Small intestine (tissue), 16 donors: ENCODE measurements at places on chromosomes 12 and 14. TPM values are rescaled to one million over a fixed set of nuclear protein-coding genes. Genes with fewer than 3 reads are reported as not detected.

- DNase-seq: no peak
- no peak overlapping the region for H3K4me3 ChIP-seq
- H3K27ac ChIP-seq: peak overlapping the region; percentile 81
Measured at GRCh38 chr12:111886662-111887545, 44.9 kb downstream of the MAPKAPK5 start.

- H3K4me1 ChIP-seq: no peaks in the 10 kb centered on the region
- DNase-seq: peak; percentile 72
- no peak overlapping the region for H3K4me3 ChIP-seq
- H3K27me3 ChIP-seq: no peaks in the 10 kb centered on the region
- no peak overlapping the region for H3K27ac ChIP-seq
Measured at GRCh38 chr12:93979189-93979588, 169.2 kb upstream of the PLXNC1 start.

The KRT86 gene
- polyA plus RNA-seq: 0.84 TPM

- no peak overlapping the region for H3K27ac ChIP-seq
- no peaks in the 10 kb centered on the region for H3K4me1 ChIP-seq
- H3K27me3 ChIP-seq: no peaks in the 10 kb centered on the region
- no peaks in the 10 kb centered on the region for H3K36me3 ChIP-seq
Measured at GRCh38 chr12:119354172-119354571, 19.6 kb downstream of the CCDC60 start.

DNA sequence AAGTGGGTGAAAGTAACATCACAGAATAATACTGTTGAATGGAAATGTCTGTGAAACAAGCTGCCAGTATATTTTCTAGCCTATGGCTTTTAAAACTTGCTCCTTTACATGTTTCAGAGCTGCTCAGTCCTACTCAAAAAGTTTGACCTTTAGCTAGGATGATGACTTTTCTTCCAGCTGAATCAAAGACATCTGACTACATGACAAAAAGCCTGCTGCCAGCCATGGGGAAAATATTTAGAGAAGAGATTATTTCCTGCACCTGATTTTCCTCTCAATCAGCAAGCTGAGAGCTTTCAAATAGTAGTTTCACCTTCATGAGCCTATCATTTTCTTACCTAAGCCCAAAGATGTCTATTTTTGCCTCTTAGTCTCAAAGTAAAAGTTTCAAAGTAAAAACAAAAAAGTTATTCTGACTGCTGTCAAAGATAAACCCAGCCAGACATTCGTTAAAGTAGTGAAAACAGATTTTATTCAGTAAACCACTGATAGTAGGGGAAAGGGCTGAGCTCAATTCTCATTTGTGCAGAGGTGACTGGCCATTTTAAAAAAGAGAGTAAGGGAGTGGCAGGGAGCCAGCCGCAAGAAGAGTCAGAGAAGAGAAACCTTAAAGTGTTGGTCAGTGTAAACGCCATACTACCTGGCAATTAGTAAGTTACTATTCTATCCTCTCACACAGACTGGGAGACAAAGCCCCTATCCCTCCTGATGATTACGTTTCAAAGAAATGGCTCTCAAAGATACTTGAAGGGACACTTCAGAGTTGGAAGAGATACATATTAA, 2.2 kb downstream of the ATP6V1D start:
- H3K27me3 ChIP-seq: no peaks in the 10 kb centered on the region
- no peaks in the 10 kb centered on the region for H3K36me3 ChIP-seq
- no peak overlapping the region for H3K27ac ChIP-seq
- H3K4me3 ChIP-seq: no peak overlapping the region
- DNase-seq: no peak

The SIX1 gene
- polyA plus RNA-seq: 0.18 TPM

The HOXC10 gene
- polyA plus RNA-seq: not detected

The KRT74 gene
- polyA plus RNA-seq: 0.27 TPM

- no peaks in the 10 kb centered on the region for H3K4me1 ChIP-seq
- no peaks in the 10 kb centered on the region for H3K27me3 ChIP-seq
- H3K4me3 ChIP-seq: no peak overlapping the region
- no peak for DNase-seq
- no peaks in the 10 kb centered on the region for H3K36me3 ChIP-seq
Measured at GRCh38 chr12:49328816-49329215, 5.8 kb downstream of the TROAP start.

GRCh38 chr14:92259613-92260357, 63.2 kb upstream of the SLC24A4 start:
- DNase-seq: no peak
- no peaks in the 10 kb centered on the region for H3K36me3 ChIP-seq
- H3K4me3 ChIP-seq: no peak overlapping the region
- no peak overlapping the region for H3K27ac ChIP-seq
- H3K4me1 ChIP-seq: no peaks in the 10 kb centered on the region

GRCh38 chr12:98227162-98227561, 288.2 kb upstream of the TMPO start:
- no peak overlapping the region for H3K27ac ChIP-seq
- H3K4me1 ChIP-seq: peaks cover 5% of the 10 kb centered on the region
- no peak overlapping the region for H3K4me3 ChIP-seq
- no peaks in the 10 kb centered on the region for H3K27me3 ChIP-seq
- H3K36me3 ChIP-seq: no peaks in the 10 kb centered on the region
- peak; percentile 76 for DNase-seq

DNA sequence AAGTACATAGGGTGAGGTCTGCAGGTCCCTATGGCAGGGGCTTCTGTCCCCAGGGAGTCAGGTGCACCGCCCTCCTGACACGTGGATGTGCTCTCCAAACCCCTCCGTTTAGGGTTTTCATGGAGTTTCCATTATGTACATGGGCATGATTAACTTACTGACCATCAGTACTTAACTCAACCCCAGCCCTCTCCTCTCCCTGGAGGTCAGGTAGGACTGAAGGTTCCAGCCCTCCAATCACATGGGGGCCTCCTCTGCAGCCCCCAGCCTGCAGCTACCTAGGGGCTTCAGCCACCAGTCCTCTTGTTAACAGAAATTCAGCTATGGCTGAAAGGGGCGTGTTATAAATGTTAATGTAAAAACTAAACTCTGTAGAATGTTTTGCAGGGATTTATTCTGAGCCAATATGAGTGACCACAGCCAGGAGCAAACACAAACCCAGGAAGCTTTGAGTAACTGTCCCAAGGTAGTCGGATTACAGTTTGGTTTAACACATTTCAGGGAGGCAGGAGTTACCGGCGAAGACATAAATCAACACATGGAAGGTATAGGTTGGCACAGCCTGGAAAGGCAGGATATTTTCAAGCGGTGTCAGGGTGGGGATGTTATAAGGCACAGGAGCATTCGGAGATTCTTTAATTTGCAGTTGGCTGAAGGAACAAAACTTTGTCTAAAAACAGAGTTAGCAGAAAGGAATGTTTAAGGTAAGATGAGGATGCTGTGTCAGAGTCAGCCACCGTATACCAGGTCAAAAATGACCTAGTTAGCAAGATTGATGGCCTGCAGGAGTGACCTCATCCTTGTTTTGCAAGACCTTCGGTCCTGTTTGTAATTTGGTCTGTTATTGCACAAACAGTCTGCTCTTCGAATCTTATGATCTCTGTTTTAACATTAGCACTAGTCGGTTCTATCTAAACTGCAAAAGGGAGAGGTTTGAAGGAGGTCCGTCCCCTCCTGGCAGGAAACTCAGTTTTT, 75.2 kb downstream of the TNFAIP2 start:
- no peaks in the 10 kb centered on the region for H3K4me1 ChIP-seq
- DNase-seq: peak; percentile 61
- H3K36me3 ChIP-seq: no peaks in the 10 kb centered on the region
- no peak overlapping the region for H3K4me3 ChIP-seq
- H3K27me3 ChIP-seq: no peaks in the 10 kb centered on the region

DNA sequence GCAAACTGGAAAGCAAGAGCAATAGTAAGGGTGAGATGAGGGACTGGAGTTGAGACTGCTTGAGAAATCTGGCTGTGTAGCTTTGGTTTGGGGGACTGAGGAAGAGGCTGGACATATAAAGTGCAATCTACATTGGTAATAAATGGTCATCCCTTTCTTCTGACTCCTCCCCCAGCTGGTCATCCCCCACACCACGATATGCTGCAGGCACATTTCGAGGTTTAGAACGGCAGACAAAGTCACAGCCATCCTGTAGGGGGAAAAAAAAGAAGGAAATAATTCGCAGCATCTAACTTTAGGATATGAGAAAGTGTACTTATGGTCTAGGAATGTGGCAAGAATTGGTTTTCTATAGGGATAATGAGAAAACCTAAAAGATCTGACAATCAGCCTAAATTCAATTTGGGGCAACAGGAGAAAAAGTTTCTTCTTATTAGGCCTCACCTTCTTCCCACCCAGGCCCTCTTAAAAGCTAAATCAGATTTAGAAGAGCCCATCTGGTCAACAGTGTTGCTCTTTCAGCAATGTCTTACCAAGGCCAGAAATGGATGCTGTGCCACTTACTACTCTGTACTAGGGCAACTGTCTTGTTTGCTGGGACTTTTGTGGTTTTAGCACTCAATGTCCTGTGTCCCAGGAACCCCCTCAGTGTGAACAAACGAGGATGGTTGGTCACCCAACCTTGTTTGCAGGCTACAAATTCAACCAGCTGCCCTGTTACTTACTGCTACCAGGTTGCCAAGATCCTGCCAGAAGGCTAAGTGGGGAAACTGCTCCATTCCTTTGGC, 7.6 kb downstream of the M6PR start:
- H3K36me3 ChIP-seq: peaks cover 7% of the 10 kb centered on the region
- no peak overlapping the region for H3K27ac ChIP-seq
- H3K4me3 ChIP-seq: no peak overlapping the region
- no peaks in the 10 kb centered on the region for H3K4me1 ChIP-seq

DNA sequence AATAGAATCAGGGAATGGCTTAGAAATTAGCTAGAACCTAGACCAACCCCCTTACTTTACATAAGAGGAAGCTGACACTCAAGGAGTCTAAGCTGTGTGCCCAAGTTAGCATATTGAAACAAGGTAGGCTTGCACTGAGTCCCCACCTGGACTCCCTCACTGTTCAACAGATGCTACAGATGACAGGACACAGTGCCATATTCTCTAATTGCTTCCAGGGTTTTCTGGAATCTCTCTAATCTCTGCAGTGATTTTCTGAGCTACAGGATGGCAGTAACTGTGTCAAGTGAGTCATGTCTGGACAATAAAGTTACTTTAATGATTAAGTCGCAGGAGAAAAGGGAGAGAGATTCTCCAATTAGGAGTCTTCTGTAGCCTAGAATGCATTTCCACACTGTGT, 35.8 kb downstream of the AKAP6 start:
- peak; percentile 35 for DNase-seq
- H3K4me1 ChIP-seq: no peaks in the 10 kb centered on the region
- H3K27me3 ChIP-seq: no peaks in the 10 kb centered on the region
- H3K4me3 ChIP-seq: no peak overlapping the region
- H3K36me3 ChIP-seq: no peaks in the 10 kb centered on the region
- no peak overlapping the region for H3K27ac ChIP-seq

DNA sequence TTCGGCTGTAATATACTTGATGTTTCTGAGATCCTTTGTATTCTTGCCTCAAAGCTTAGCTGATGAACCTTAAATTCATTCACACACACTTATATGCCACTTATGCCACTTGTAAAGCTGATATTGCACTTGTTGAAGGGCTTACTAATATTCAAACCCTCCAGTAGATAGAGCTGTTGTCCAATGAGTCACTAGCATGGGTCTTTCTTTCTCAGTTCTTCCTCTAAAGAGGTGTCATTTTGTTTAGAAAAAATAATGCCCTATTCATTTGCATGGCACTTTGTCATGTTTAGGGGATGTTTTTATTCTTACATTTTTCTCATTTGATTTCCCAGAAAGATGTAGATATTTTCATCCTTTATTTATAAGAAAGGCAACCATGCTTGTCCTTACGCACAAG, 56.4 kb downstream of the MON2 start:
- peaks cover 1% of the 10 kb centered on the region for H3K4me1 ChIP-seq
- DNase-seq: peak; percentile 11
- H3K27ac ChIP-seq: no peak overlapping the region
- H3K36me3 ChIP-seq: peaks cover 13% of the 10 kb centered on the region
- no peaks in the 10 kb centered on the region for H3K27me3 ChIP-seq

The ACSM4 gene
- not detected for polyA plus RNA-seq

- H3K4me3 ChIP-seq: no peak overlapping the region
- H3K4me1 ChIP-seq: no peaks in the 10 kb centered on the region
- no peaks in the 10 kb centered on the region for H3K36me3 ChIP-seq
- H3K27ac ChIP-seq: no peak overlapping the region
- DNase-seq: peak; percentile 76
- H3K27me3 ChIP-seq: no peaks in the 10 kb centered on the region
Measured at GRCh38 chr12:74890237-74890599, 319.4 kb downstream of the KCNC2 start.

The TMEM52B gene
- 0.25 TPM for polyA plus RNA-seq

The DNAI7 gene
- polyA plus RNA-seq: 0.04 TPM

DNA sequence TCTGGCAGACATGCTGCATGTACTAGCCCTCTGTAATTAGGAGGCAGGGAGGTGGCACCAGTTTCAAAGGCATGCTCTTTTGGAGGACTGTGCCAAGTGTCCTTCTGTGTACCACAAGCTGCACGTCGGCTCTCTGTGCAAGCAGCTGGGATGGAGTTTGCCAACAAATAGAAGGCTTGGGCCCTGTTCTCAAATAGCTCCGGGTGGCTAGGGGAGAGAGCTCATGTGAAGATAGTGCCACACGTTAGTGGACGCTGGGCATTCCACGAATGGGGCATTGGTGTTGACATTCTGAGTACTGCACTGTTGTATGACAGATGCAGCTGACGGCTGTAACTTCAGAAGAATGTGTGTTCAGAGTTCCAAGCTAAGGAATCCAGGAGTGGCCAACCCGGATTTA, 4.4 kb downstream of the AACS start:
- peaks cover 6% of the 10 kb centered on the region for H3K4me1 ChIP-seq
- DNase-seq: no peak
- no peak overlapping the region for H3K27ac ChIP-seq
- H3K27me3 ChIP-seq: no peaks in the 10 kb centered on the region

DNA sequence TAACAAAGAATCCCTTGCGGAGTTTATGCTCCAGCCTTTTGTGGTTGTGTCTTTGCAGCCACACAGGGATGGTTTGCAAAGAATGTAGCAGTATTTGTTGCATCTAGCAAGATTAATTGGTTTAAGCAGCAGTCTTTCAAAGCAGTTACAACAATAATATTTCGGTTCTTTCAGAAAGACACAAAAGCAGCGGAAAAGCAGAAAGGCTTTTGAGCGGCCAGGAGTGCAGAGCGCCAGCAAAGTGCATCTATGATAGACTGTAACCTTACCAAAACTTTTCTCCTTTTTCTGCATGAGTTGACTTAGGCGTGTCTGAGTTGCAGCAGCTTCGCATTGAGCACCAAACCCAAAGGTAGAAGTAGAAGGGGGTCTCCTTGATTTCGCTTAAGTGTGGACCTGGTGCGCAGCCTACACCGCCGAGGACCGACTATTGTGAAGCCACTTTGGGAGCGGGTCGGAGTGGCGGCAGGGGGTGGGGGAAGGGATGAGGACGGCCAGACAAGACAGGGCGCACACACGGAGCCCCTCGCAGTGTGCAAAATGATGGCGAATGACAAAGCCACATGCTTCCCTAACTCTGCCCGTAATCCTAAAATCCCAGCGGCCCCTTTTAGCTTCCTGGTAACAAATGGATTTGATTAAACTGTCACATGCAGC, 1.2 kb downstream of the LMO3 start:
- H3K27ac ChIP-seq: no peak overlapping the region
- H3K4me3 ChIP-seq: no peak overlapping the region
- no peaks in the 10 kb centered on the region for H3K36me3 ChIP-seq
- no peak for DNase-seq
- peaks cover 12% of the 10 kb centered on the region for H3K4me1 ChIP-seq

The SIX6 gene
- not detected for polyA plus RNA-seq

The KRT2 gene
- 1.1 TPM for polyA plus RNA-seq

The NRIP2 gene
- 4.0 TPM for polyA plus RNA-seq

The SDR9C7 gene
- polyA plus RNA-seq: not detected
